ENCODE measurements at places on chromosomes 6 and 20.

DNA sequence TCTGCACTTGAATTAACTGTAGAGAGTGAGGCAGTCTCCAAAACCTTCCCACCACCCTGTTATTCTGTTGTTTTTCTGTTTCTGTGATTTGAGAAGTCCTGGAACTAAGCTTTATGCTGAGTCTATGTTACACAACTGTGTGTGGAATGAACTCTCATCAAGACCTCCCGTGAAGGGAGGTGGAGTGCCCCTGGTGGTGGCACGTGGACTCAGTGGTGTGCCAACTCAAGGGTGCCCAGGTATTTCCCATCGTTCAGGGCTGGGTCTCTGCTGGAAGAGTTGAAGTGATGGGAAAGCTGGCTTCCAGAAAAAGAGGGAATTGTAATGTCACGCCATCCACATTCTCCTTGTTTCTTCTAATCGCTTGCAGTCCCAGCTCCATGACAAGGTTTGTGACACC is 374.2 kb downstream of the SMOC2 start:
- DNase-seq = no peak

- DNase-seq = no peak
Measured at GRCh38 chr6:113884011-113884410, 26.9 kb downstream of the MARCKS start.

DNA sequence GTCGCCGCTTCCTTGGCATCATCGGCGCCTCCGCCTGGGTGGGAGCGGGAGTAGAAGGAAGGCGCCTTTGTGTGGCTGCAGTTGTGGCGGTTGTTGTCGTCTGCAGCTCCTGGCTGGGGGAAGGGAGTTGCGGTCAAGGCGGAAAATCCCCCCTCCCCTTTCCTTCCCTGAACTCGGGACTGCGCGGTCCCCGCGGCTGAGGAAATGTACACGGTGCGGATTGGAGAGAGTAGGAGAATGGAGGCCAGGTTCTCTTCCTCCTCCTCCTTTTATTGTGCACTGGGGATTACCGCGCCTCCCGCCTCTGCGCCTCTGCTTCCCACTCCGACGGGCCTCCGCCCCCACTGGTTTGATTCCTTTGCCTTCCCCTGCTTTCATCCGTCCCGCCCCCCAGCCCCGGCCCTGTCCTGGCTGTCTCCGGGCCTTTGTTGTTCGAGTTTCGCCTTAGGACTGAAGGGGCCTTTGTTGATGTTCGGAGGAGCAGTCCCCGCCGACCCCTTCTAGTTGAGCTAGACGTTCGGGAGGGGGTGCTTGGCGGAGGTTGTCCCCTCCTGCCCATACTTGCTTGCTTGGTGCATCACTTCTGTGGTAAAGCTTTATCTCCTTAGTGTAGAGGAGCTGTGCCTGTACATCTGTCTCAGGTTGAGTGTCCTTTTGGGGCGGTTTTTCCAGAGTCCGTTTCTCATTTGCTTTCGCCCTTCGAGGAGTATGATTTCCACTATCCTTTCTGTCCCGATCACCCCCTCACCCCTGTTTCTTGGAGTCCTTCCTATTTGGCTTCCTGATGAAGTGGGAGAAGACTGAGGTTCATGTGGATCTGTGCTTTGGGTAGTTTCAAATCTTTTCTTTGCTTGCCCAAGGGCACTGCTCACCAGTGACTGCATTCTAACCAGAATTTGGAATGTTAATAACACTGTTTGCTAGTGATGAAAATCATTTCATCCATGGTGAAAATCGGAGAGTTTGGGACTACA is 764 bp downstream of the ZNF292 start:
- DNase-seq = peak; percentile 49

- DNase-seq = no peak
Measured at GRCh38 chr6:154450498-154450897, 60.0 kb downstream of the CNKSR3 start.

- DNase-seq = no peak
Measured at GRCh38 chr6:52046456-52046855, 41.0 kb downstream of the PKHD1 start.

GRCh38 chr20:434661-435419 is 26.7 kb downstream of the RBCK1 start:
- DNase-seq = no peak

DNA sequence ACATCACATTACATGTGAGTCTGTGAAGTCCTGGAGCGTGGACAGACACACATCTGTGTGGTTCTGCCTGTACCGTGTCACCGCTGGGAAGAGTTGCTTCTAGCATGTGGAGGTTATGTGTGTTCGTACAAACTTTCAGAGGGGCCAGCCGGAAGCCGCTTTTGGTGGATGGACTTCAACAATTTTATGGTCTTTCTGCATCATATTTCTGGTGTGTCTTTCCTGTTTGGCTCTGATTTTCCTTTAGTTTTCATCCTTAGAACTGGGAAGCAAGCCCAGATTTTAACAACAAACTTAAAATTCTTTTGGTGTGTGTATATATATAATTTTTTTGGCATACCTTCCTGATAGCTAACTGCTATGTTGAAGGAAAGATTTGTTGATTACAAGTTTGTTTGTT is 71.2 kb downstream of the TIAM2 start:
- peak; percentile 45 for DNase-seq

DNA sequence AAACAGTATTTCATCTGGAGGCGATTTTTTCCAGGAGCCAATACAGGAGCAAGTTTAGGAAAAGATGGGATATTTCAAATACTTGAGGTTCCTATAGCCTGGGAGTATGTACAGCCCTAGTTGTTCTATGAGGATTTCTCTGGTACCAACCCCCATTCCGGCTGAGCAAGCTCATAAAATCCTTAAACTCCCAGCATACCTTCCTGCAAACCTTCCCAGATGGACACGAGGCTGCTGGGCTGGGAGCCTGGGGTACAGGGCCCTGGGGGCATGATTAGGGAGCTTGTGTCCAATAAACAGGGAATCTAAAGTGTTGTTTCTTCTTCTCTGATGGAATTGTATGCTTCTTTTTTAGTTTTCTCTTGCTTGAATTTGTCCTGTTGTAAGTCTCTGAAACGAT is 1.5 kb downstream of the PRRC2A start:
- no peak for DNase-seq

GRCh38 chr6:51394061-51394460 is 575.4 kb downstream of the TFAP2B start:
- DNase-seq = no peak

DNA sequence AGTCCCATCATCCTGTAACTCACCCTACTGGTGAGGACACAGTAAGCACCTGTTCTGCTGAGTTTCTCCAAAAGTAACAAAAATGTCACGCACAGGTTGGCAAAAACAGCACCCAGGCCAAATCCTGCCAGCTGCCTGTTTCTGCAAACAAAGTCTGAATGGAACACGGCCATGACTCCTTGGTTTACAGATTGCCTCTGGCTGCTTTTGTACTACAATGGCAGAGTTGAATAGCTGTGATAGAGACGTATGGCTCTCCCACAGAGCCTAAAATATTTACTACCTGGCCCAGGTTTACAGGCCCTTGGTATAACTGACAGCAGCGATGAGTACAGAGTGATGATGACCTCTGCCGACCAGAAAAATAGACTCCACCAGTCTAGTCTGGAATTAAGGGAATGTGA is 52.6 kb downstream of the CNKSR3 start:
- no peak for DNase-seq

DNA sequence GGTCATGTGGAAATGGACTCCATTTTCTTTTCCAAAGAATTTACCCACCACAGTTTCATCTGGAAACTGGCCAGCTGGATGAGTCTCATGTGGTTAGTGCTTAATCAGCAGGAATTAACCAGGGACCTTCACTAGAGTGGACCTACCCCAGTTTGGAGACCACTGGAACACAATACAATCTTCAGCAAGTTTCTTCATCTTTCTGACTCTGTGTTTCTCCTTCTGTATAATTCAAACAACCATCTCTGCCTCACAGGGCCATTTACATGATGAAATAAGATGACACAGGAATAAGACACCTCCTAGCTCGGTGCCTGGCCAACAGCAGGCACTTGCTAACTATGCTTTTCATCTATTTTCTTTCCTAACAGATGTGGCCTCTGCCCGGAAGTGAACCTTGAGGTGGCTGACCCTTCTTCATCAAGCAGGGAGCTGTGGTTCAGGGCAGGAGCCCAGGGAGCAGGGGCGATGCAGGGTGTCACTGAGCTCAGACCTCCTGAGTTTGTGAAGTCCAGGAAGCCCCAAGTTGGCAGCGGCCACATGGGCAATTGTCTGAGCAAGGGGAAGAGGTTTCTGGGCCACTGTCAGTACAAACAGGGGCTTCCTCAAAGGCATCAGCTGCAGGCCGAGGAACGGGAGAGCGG is 98.8 kb downstream of the SOD2 start:
- DNase-seq = peak; percentile 57

DNA sequence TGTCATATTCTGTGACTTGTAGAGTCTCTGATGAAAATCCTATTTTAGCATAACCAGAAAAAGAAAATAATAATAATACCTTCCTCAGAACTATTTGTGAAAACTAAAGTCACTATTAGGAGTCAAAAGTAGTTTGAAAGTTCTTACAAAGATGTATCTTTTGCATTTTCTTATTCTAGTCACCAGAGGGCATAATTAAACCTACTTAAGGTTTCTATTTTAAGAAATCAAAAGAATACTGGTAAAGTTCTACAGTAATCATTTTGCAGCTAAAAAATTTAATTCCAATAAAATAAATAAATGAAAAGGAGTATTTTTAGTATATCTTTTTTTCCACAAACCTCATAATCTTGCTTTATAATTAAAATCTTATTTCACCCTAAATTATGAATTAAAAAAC is 28.0 kb upstream of the MCM9 start:
- DNase-seq = peak; percentile 45

DNA sequence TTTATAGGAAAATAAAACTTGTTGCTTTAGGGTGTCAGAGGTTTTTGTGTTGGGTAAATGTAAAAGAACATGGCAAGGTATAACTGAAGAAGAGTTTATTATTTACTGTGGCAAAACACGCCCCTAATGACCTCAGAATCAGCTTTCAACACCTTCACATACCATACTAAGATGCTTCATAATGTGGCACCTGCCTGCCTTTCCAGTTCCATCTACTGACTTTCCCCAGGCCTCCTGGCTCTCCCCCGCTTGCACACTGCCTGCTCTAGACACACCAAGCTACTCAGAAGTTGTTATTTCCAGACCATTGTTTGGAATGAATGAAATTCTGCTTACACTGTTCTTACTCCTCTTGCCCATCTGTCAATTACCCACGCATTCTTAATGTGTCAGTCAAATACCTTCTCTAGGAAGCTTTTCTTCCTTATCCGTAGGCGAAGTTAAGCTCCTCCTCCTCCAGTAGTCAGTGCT is 1.8 kb downstream of the TIAM2 start:
- no peak for DNase-seq

GRCh38 chr6:12395898-12396297 is 105.7 kb downstream of the EDN1 start:
- DNase-seq = peak; percentile 41

DNA sequence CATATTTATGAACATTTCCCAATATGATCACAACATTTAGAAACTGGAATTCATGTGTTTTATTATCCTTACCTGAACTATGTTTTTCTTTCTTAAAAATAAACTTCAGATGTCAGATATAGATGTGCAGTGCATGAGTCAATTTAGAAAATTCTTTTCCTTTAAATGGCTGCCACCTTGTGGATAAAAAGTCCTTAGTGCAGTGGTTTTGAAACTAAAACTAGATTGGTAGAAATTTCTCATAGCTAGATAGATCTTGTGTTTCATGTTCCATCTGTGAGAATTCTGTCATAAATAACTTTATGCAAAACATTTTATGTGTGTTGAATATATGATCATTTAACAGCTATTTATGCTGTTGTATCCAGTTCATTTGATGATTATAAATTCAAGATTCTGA is 134.9 kb downstream of the KLHL32 start:
- peak; percentile 69 for DNase-seq

DNA sequence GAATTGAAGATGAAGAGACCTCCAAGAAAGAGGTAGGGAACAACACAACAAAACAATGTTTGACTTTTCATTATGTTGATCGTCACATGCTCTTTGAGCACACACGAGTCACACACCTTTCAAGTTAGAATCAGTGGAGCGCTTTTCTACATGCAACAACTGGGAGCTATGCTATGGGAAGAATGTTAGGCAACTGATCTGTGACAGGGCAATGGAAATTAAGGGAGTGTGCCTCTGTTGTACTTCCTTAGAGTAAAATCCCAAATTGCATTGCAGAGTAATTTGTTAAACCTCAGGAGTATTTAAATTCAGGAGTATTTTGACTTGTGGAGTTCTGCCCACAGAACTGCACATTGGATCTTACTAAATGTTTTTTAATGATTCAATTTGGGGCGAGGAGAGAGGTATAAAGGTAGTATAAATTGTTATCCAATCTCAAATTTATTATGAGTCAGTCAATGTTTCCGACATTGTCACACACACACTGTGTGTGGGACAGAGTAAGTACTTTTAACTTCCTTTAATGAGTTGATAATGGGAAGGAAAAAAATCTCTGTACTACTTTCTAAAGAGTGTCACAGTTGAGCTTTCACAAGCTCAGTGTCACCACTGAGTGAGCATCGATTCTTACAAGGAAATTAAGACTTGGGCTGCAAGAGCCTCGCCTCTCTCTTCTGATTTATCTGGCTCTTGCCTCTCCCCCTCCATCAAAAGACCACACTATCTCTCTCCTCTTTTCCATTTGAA is 10.7 kb downstream of the GNAS start:
- no peak for DNase-seq

DNA sequence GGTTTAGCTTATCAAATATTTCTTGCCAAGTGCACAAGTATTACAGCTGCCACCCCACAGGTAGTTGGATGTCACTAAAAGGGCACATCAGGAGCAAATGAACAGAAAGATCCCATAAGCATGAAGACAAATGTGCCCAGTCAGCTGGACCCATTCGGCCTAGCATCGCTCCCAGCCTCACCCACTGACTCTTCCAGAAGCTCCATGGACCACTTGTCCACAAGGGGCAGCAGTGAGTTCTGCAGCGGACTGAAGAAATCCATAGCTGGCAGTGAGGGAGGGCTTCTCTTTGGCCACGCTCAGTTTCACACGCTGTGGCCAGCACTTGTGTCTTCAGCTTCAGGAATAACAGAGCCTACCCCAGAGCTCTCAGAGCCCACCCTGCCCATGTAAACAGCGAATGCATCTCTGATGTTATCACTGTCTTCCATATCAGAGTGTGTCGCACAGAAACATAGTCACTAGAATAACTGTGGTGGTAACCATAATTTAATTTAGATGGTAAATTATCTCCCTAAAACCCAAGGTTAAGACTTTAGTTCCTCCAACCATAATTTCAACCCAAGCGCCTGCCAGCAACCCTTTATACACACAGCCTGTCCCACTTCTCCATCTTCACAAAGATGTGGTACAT is 15.8 kb downstream of the CGA start:
- peak; percentile 82 for DNase-seq

DNA sequence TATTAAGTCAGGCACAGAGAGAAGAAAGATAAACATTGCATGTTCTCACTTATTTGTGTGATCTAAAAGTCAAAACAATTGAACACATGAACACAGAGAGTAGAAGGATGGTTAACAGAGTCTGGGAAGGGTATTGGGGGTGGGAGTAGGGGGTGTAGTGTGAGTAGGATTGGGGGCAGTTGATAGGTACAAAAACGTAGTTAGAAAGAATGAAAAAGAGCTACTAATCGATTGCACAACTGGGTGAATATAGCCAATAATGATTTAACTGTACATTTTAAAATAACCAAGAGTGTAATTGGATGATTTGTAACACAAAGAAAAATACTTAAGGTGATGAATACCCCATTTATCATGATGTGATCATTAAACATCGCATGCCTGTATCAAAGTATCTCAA is 333.3 kb downstream of the HAO1 start:
- no peak for DNase-seq

All from choroid plexus epithelial cell (primary cell).